CD4-positive, alpha-beta T cell treated with Interleukin-6 at 100 ng/mL for 8 hours (primary cell): ENCODE measurements at places on chromosomes 12 and 14.

DNA sequence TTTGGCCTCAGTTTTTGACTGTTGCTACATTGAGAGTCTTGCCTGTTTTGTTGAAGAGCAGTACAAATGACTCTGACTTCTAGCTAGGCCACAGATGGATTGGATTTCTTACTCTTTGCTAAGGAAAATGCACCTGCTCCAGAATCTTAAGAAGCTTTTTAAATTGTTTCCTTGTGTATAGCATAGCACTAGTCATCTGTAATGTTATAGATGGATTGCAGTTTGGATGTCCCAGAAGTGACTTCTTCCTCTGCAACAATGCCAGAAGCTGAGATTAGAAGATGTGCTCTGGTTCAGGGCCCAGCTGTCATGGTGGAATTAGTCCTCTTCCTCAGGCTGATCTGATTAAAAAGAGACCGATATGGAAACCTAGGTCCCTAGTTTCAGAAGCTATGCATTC is 67.9 kb downstream of the DAAM1 start:
- no peak for DNase-seq

DNA sequence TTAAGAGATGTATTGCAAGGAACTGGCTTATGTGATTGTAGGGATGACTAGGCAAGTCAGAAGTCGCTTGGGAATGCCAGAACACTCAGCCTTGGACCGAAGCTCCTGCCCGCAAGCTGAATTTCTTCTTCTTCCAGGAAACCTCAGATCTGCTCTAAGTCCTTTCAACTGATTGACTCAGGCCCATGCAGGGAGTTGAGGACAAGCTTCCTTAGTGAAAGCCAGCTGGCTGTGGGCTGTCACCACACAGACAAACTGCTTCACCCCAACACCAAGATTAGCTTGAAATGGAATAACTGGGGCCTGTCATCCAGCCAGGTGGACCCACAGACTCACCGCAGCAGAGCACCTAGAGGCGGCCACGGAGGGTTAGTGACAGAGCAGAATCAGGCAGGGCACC is 24.7 kb downstream of the BDKRB2 start:
- DNase-seq = no peak

DNA sequence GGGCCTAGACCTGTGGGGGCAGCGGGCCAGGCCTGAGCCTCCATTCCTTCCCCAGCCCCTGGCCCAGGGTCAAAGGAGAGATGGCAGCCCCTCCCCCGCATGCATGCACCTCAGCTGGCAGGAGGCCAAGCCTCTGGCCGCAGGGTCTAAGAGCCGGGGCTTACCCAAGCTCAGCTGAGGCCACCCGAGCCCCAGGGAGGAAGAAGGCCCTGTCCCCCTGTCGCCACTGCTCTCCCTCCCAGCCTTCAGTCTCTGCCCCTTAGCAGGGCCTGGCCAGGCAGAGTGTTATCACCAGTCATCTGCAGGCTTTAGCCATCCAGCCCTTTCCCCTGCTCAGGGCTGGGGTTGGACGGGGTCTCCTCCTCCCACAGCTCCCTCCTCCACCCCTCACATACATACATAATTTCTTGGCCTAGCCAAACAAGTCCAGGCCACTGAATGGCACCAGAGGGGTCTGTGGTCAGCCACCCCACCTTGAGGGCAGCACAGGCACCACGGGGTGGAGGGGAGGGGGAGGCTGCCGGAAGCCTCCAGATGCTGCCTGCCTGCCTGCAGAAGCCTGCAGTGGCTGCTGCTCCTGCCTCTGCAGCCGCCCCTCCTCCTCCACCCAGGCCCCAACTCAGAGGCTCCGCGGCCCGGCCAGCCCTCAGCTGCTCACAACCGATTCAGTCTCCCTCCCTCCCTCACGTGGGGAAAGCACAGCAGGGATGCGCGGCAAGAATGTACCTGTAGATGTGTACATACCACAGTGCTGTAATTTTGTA is 22.8 kb downstream of the RAB35 start:
- no peak for DNase-seq

DNA sequence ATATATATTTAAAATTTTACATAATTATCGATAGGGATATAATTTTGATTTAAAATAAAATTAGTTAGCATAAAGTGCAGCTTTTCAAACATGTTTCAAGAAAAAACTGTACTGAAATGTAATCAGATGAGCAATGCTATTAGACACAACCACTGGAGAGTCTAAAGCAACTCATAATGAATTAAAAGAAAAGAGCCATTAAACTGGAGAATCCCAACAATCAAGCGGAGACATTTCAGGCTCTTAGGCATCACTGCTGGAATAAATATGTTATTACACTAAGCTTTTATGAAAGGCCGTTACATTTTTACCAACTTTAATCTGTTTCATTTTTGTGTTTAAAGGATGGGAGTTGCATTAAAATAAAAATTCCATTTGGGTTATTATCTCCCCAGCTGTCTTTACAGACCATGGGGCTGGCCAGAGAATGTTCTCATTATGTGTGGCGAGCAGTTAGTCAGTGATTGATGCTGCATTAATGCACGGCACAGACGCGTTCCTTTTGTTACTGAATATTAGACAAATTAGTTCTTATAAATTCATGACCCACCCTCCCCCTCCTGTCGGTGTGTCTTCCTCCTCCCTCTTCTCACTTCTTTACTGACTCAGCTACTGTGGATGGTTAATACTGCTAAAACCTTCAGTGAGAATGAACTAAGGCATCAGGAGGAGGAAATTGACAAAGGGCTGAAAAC is 156.8 kb downstream of the PDZRN4 start:
- DNase-seq = no peak

DNA sequence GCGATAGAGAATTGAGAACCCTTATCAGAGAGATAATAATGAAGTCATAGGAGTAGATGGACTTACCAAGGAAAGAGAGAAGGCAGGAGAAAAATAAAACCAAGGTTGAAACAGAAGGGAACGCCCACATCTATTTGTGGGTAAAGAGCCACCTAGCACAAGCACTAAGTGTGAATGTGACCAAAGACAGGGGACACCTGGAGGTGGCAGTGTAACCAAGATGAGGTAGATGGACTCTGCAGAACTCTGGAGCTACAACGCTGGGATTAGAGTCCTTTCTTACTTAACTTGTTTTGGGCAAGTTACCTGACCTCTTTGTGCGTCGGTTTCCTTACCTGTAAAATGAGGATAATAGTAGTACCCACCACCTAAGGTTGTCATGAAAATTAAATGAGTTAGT is 101.9 kb downstream of the SLC5A8 start:
- no peak for DNase-seq

- DNase-seq = peak; percentile 67
These were observed 2.1 kb upstream of the GPR132 start for GRCh38 chr14:105067140-105067968.
